NCI-H1092 (cell line): ENCODE measurements at places on chromosomes 6 and 20.

GRCh38 chr6:30258204-30258603 is 45.0 kb upstream of the TRIM26 start:
- DNase-seq, result no peak

DNA sequence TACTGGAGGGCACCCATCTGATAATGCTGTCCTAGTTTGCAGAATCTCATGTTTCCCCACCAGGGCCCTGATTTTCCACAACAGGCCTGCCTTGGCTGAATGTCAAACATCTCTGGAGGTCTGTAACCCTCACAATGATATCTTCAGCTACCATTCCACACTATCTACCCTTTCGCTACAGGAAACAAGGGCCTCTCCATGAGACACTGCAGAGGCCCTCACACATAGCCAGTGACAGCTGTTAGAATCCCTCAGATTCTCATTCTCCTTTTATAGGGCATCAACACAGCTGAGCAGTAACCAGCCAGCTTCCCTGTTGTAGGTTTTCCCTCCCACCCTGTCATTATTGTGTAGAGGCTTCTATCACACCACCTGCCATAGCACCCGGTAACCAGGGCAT is 29.6 kb upstream of the MICB start:
- no peak for DNase-seq

DNA sequence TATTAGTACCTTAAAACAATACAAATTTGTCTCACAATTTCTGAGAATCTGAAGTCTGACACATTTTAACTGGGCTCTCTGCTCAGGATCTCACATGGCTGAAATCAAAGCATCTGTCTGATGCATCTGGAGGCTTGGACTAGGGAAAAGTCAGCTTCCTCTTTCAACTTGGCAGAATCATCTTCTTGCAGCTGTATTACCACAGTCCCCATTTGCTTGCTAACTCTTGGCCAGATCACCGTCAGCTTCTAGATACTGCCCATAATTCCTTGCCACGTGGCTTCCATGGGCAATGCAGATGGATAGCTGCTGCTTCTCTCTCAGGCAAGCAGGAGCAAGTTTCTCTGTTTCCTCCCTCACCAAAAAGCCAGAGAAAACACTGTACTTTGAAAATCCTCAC is 1106.4 kb upstream of the CITED2 start:
- DNase-seq, result no peak

- no peak for DNase-seq
These were observed 47.8 kb downstream of the ELOVL5 start for GRCh38 chr6:53300656-53301551.

DNA sequence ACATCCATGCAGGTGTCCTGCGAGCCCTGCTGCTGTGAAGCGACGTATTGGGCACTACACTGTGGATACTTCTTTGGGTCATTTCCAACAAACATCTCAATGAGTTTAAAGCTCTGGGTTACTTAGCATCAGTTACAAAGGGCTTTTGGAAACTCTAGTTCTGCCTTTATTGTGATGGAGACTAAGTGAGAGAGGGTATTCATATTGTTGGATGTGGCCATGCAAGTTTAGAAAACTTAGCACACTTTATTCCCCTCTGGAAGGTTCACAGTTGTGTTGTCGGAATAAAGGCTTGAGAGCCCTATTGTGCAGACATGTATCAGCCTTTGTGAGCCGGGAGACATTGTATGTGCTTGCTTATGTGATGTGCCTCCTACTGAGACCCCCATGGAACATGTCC is 22.1 kb downstream of the DUSP22 start:
- DNase-seq, result no peak

DNA sequence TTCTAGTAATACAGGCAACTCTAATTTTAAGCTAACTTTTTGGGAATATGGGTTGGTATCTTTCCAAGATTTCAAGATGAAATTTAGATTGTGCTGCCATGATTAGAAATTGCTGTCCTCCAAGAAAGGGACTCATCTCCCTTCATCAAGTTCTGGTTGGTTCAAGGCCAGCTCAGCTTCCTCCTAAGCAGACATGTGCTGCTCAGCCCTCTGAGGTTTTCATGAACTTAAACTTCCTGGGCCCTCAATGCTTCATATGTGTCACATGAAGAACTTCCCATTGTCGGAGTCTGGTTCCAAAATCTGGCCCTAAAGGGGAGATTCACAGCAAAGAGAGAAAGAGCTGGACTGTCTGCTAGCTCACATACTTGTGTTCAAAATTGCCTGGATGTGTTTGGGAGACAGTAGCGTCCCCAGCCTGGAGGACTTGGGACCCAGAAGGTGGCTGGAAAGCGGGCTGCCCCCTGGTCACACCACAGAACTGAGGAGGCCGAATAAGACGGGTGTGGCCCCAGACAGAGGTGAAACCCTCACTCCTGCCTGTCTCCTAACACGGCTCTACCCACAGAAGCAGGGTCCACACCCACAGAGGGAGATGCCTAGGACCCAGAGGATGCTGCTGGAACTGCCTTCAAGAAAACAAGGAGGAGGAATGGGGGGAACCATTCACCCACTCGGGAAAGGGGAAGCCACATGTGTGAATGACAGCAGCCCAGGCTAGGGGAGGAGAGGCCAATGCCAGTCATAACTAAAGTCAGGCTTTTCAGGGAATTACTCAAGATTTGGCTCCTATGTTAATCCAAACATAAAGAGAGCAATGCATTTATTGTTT is 54.3 kb upstream of the GPR31 start:
- DNase-seq, result no peak

DNA sequence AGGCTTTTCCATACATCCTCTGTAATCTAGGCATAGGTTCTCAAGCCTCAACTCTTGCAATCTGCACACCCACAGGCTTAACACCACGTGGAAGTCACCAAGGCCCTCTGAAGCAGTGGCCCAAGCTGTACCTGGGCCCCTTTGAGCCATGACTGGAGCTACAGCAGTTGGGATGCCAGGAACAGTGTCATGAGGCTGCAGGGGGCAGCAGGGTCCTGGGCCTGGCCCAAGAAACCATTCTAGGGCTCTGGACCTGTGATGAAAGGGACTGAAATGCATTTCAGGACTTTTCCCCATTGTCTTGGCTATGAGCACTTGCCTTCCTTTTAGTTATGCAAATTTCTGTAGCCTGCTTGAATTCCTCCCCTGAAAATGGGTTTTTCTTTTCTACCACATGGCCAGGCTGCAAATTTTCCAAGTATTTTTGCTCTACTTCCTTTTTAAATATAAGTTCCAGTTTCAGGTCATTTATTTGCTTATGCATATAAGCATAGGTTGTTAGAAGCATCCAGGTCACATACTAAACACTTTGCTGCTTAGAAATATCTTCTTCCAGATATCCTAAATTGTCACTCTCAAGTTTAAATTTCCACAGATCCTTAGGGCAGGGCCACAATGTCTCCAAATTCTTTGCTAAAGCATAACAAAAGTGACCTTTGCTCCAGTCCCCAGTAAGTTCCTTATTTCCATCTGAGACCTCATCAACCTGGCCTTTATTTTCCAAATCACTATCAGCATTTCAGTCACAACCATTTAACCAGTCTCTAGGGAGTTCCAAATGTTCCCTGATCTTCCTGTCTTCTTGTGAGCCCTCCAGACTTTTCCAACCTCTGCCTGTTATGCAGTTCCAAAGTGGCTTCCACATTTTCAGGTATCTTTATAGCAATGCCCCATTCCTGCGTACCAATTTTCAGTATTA is 48.6 kb upstream of the CD2AP start:
- DNase-seq, result no peak

DNA sequence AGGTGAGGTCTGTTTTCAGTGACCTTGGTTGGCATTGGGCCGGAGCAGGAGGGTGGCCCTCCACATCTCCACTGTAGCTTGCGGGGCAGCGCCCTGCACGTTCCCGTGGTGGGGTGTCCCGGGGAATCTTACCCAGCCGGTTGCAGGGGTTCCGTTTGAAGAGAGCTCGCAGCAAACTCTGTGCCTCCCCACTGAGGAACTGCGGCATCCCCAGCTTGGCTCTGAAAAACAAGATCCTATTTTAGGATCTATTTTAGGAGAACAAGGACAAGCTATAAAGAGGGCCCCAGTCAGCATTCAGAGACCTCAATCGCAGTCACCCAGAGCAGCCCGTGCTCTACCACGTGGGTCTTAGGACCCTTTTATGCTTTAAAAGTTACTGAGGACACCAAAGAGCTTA is 97.8 kb downstream of the RAMACL start:
- DNase-seq, result no peak

- peak; percentile 63 for DNase-seq
These were observed 6.6 kb upstream of the GUCA1A start for GRCh38 chr6:42166444-42167141.

DNA sequence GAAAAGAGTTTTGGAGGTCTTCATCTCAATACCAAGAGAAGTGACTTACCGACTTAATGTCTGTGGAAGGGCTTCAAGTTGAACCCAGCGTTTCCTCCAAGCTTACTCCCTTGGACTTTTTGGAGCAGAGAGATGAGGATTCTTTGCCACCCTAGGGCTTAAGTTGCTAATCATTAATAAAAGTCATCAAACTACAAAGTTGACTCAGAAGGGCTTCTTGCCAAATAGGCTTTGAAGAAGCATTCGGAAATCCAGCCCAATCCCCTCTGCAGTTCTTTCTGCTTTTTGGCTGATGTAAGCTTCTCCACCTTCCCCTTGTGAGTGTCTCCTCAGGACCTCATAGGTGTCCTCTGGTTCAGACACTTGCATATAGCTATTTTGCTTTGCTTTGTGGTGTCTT is at the start of gene SLC17A3:
Gene SLC17A3, minus strand, starts transcription at position 126 of the 400 bp plus-strand sequence. CDS start 5,856 bp downstream, outside the sequence.
- no peak for DNase-seq

DNA sequence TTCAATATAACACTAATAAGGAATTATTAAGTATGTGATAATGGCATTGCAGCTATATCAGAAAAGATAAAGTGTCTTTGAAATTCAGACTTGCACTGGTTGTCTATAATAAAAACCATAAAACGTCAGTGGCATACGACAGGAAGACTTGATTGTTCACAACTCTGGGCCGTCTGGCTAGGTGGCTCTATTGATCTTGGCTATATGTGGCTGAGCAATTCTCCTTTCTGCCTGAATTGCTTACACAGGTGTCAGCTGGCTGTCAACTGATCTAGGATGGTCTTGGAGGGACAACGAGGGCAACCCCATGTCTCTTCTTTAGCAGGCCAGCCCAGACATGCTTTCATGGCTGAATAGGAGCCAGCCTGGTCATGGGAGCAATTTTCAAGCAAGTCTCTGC is 359.1 kb downstream of the QKI start:
- no peak for DNase-seq

DNA sequence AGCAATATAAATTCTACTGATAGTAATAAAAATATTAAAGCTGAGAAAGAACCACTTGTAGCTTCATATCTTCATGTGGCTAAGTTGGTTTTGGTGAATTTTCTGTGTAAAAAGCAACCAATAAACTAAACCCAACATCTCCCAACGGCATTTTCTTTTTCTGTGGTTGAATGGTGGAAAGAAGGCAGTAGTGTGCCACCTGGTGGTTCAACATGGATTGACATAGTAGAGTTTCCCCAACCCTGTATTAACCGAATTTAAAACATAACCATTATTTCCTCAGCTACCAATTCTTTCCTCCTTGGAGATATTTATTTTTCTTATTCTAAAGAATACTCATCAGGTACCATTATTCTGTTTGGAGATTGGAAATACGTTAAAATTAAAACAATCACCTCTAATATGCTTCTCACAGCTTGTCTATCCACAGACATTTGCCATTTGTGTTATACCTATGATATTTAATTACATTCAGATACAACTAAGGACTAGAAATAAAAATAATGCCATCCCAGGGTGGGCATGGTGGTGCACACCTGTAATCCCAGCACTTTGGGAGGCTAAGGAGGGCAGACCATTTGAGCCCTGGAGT is 117.1 kb upstream of the EEF1E1 start:
- DNase-seq, result no peak

DNA sequence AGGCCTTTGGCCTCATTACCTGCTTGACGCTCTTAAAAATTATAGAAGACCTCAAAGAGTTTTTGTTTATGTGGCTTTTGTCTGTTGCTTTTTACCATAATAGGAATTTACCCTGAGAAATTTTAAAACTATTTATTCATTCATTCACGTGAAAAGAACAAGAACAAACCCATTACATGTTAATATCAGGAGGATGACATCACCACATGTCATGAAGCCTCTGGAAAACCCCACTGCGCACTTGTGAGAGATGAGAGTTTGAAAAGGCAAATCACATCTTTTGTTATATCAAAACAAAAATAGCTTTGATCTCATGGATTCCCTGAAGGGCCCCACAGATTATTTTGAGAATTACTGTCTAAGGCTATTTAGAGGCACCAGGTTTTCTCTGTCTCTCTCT is 61.3 kb upstream of the EYA2 start:
- no peak for DNase-seq

GRCh38 chr20:51639206-51639832 is 96.8 kb upstream of the NFATC2 start:
- DNase-seq, result peak; percentile 2

DNA sequence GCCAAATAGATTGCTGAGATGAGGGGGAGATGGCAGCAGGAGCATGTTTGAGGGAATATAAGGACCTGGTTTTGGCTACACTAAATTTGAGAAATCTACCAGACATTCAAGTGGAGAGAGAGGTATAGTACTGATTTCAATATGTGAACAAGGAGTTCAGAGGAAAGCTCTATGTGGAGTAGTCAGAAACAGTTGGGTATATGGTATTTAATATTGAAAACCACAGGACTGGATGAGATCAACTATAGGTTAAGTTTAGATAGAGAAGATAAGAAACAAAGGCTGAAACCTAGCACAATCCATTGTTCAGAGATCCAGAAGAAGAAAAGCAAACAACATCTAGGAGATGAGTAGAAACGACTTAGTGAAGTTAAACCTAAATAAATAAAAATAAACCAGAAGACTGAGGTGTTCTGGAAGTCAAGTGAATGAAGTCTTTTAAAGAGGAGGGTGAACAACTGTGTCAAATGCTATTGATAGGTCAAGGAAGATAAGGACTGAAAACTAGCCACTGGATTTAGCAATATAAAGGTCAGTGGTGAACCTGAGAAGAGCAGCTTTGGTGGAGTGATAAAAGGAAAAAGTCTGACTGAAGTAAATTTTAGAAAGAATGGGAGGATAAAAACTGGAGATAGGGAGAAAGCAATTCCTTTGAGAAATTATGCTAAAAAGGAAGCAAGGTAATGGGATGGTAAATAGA is 121.2 kb upstream of the RUNX2 start:
- DNase-seq, result no peak

GRCh38 chr6:157905590-157906342 is 75.9 kb upstream of the SYNJ2 start:
- no peak for DNase-seq

DNA sequence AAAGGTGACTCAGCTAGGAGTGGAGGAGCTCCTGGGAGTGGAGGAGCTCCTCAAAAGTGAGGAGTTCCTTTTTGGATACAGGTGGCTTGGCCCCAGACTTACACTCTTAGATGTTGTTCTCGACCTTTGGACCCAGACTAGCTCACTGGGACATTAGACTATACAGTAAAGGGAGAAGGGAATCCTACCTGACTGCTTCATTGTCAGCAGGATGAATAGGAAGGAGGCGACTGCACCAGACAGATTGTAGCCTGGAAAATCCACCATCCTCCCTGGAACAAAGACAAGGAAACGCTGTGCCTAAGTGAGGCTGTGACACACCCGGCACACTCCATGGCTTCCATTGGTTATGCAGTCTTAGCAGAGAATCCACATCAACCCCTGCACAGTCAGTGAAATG is at the start of gene BTNL2:
Gene BTNL2, minus strand, starts transcription at position 325 of the 400 bp plus-strand sequence. Its CDS starts 58 bp downstream, at position 267.
- DNase-seq, result no peak
